ENCODE measurements at places on chromosomes 1 and 21.

- peak; percentile 73 for DNase-seq
Observed at GRCh38 chr1:36553591-36554322, 71.0 kb upstream of the CSF3R start.

DNA sequence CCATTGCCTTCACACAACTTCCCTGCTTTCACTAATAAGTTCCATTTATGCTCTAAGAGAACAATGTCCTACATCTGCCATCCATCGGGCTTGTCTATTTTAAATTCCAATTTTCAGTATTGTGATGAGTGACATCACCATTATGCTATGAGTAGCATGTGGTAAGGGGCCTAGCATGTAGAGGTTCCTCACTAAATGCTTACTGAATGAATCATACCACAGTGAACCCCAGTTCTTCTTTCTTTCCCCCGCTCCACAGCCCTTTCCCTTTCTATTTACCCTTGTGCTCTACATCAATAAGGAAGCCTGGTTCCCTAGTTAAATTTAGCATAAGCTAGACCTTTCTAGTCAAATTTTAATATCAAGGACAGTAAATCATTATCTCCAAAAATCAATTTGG lies 195.0 kb upstream of the RGS18 start:
- DNase-seq, result no peak

DNA sequence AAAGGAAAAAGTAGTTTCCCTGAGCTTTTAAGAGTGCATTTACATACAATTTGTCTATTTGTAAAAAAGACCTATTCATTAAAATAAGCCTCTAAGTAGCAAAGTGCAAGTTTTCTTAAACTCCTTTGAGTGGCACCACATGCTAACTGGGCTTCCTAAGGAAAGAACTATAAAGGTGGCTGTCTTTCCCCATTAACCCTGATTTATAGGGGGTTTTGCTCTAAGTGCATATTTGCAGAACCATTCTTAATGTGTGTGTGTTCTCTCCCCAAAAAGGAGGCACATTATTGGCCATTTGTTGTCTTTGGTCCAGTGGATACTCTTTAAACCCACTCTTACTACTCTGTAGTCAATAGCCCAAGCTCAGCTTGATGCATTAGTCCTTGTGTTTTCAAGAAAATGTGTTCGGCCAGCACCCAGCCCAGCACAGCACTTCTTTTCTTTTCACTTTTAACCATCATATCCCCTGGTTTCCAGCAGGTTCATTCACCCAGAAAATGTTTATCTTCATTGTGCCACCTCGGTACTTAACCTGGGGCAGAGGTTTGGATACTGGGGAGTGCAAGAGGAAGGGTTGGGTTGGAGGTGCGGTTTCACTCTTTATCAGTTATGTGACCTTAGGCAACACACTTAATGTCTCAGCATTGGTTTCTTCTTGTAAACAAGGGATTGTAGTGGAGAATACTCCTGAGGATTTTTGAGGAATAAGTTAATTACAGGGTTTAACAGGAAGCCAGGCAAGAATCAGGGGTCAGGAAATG lies 161.9 kb upstream of the UBE2U start:
- no peak for DNase-seq

DNA sequence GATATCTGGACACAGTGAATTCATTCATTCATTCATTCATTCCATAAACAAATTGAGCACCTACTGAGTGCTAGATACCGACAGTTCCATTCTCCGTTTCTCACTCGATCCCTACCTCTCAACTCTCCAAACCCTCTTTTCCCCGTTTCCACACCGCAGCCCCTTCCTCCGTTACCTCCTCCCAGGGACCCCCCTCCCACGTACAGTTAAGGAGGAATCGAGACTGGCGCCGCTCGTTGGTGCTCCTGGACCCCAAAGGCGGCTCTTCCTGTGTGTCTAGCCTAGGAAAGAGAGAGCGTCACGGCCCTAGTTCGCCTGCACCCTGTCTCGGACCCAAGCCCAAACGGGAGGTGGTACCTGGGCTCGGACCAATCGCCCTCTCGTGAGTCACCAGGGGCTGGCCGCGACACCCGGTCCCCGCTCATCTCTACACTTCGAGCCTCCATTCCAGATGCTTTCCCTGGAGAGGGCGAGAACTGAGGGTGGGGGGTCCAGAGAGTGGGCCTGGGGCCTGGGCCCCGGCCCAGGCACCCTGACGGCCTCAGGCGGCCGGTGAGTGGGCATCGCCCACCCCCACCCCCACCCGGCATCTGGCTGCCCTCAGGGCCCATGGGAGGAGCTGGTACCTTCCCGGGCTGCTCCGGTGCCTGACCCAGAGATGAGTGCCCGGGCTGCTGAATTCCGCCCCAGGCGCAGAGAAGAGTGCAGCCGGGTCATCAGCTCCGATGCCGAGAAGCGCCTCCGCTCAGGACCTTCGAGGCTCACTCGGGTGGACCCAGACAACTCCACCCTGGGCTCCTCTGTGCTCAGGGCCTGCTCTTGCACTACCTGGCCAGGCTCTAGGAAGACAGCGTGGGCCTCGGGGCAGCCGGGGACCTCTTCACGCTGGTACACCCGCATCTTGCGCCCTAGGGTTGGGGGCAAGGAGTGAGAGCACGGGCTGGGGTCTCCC lies 4.9 kb downstream of the ARHGEF19 start:
- DNase-seq, result no peak

- no peak for DNase-seq
Observed at GRCh38 chr1:246573491-246573890, 7.2 kb downstream of the CNST start.

GRCh38 chr1:31397360-31398095 lies 15.5 kb upstream of the SERINC2 start:
- DNase-seq, result no peak

GRCh38 chr1:21824926-21825325 lies 12.9 kb downstream of the LDLRAD2 start:
- DNase-seq, result no peak

- no peak for DNase-seq
Observed at GRCh38 chr1:59110271-59110670, 186.6 kb upstream of the FGGY start.

Measured in dorsolateral prefrontal cortex (tissue), 122 donors.